Bone marrow (tissue), 2 donors: ENCODE measurements at places on chromosomes 6 and 20.

GRCh38 chr6:114253431-114253830, 89.4 kb downstream of the HS3ST5 start:
- DNase-seq: no peak

DNA sequence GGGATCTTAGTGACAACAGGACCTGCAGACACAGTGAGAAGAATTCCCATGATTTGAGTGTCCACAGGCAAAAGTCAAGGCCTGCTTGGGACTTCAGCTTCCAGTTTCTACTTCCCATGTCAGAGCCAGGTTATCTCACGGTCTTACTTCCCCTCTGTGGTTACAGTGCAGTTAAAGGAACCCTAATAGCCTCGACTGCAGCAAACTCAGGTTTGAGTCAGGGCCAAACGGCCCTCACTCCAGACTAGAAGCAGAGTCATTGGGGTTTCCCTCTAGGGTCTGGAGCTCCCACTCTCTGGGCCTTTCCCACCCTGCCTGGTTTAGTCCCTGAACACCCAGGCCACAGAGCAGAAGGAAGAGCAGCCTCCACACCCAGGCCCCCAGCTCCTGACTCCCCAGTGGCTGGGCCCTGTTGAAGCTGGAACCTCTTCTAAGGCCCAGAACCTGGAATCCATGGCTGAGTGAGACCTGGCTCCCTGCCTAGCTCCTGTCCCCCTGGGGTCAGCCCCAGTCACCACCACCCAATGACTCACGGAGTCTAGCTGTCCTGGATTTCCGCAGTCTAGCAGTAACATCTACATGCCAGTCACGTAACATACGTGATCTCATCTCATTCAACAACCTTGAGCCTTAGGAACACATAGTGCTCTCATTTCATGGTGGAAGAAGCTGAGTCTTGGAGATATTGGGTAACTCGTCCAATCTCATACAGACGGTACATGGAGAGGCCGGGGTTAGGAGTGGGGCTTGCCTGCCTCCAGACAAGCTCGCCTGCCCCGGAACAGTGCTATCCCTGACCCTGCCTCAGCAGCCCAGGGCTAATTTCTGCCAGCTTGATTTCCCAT, 9.2 kb upstream of the GHRH start:
- peak; percentile 84 for DNase-seq

GRCh38 chr6:123402052-123402451, 234.7 kb downstream of the TRDN start:
- DNase-seq: no peak

DNA sequence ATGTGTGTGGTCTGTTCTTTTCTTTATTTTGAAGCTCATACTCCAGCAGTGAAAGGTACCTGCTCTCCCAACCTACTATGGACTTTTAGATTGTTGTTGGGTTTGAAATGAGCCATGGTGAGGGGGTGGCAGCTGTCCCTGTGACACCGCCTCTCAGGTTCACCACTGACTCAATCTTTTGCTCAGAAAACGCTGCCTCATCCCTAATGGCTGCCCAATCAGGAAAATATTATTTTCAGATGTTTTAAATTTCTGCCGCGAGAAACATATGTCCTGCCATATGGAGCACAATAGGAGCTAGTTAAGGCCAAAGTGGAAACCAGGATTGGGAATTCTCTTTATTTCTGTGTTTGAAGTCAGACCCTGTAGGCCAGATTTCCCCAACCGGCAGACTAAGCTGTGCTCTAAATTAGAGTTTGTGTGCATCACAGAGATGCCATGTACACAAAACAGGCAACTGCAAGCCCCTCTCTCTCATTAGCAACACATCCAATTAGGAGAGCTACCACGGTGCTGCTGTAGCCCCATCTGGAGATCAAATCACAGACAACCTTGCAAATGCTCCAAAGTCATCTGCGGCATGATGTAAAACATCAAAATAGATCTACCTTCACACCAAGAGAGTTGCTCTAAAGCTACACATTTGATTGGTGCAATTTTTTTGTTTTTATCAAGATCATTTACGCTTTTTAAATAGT, 144.1 kb upstream of the BACH2 start:
- DNase-seq: no peak

DNA sequence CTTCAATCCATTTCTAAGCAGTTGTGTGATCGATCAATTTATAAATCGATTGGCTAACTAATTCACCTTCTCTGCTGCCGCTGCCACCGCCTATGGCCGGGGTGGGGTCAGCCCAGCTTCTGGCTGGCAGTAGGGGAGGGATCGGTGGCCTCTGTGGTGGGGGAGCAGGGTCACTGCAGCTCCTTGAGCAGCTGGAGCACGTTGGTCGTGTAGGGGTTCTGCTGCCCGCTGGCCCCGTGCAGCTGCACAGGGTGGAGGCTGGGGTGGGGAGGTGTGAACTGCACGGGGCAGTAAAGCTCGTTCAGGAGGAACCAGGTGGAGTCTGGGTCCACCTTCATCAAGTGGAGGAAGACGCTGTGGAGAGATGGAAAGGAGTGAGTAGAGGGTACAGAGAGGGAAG, 50.0 kb downstream of the TTI1 start:
- DNase-seq: no peak
